ENCODE measurements at places on chromosomes 4 and X. TPM values are rescaled to one million over a fixed set of nuclear protein-coding genes. Genes with fewer than 3 reads are reported as not detected.

Gene DMD
- 90.2 TPM for total RNA-seq

Gene POU3F4
- total RNA-seq: 20.8 TPM

Gene PHOX2B
- not detected for total RNA-seq

Gene DMRTC1
- total RNA-seq: 0.46 TPM
